NCI-H226 (cell line): ENCODE measurements at places on chromosomes 3 and 15.

- no peak for DNase-seq
Measured at GRCh38 chr15:51030649-51031316, 63.9 kb downstream of the TNFAIP8L3 start.

- no peak for DNase-seq
Measured at GRCh38 chr3:160735826-160736225, 20.2 kb upstream of the PPM1L start.

GRCh38 chr3:69219101-69219708 is 96.8 kb upstream of the LMOD3 start:
- no peak for DNase-seq

GRCh38 chr3:170076715-170077238 is 39.0 kb downstream of the GPR160 start:
- peak; percentile 28 for DNase-seq

DNA sequence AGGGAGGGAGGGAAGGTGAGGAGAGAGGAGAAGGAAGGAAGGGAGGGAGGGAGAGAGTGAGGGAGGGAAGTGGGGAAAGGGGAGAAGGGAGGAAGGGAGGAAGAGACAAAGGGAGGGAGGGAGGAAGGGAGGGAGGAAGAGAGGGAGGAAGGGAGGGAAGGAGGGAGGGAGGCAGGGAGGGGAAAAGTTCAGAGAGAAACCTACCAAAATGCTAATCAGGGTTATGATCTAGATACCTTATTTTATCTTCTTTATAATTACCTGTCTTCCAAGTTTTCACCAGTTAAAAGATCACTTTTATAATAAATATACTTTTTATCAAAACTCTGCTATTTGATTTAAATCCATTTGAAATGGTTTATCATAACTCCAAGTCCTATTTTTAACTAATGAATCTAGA is 44.4 kb downstream of the FAM174B start:
- DNase-seq: no peak

DNA sequence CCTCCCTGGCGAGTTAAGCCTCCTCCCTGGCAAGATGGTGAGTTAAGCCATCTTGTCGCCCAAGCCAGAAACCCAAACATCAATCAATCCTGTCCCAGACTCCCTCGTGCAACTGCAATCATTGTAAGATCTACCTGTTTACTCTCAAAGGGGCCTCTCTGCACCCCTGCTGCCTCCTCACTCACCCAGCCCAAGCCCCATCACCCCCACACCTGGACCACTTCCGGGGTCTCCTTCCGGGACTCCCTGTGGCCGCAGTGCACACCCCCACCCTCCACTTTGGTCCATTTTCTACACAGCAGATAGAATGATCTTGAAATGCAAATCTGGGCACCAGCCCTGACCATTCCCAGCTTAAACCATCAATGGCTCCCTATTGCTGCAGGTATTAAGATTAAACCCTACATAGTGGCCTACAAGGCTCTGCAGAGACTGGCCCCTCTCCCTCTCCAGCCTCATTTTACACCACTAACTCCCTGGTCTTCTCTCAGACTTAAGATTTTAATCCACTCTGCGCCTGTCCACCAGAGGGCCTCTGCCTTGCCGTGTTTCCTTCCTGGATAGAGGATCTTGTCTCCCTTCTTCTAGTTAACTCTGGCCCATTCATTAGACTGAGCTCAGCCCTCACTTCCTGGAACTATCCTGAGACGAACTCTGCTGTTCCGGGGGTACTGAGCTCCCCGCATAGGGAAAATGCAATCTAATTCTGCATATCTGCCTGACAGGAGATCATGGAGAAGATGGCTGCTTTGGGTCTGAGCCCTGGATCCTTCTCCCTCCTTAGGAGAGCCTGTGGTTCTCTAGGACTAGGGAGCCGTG is 41.9 kb upstream of the SLC6A1 start:
- DNase-seq: peak; percentile 14

DNA sequence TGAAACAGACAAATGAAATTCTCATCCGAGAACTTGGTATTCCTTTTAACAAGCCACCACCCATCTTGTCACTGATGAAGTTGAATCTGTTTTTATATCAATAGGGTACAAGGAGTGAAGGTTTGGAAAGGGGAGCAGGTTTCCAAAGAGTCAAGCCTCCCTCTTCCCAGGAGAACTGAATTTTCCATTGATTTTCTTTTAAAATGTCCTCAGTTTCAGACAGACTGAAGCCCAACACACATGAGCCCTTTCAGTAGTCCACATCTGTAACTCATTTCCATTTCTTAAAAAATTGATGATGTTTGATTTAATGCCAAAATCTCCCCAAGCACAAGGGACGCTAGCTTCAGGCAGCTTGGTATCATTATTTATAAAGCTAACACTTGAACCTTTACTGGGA is 187.7 kb downstream of the FOXB1 start:
- DNase-seq: no peak

- no peak for DNase-seq
Measured at GRCh38 chr3:187628169-187628568, 42.0 kb downstream of the SST start.

- DNase-seq: no peak
Measured at GRCh38 chr3:59381282-59381681, 331.5 kb upstream of the CFAP20DC start.

- no peak for DNase-seq
Measured at GRCh38 chr3:134214239-134214638, 36.4 kb downstream of the RYK start.
